ENCODE measurements at places on chromosomes 4 and X.

- DNase-seq: no peak
Measured at GRCh38 chr4:142598132-142598531, 248.0 kb downstream of the INPP4B start.

DNA sequence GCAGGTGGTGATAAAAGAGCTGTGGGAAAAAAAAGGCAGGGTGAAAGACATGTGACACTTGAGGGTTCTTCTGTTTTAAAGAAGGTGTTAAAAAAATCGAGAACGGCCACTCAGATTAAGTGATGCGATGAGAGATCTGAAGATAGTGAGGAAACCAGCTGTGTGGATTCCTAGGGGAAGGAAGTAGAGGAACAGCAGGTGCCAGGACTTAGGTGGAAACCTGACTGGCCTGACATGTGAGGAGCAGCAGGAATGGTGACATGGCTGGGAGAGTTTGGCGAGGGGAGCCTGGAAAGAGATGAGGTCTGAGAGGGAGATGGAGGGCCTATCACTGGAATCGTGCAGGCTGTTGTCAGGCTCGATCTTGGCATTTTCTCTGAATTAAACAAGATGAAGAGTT, 55.5 kb downstream of the BMPR1B start:
- no peak for DNase-seq

GRCh38 chrX:109398061-109398460, 83.8 kb downstream of the GUCY2F start:
- DNase-seq: no peak

DNA sequence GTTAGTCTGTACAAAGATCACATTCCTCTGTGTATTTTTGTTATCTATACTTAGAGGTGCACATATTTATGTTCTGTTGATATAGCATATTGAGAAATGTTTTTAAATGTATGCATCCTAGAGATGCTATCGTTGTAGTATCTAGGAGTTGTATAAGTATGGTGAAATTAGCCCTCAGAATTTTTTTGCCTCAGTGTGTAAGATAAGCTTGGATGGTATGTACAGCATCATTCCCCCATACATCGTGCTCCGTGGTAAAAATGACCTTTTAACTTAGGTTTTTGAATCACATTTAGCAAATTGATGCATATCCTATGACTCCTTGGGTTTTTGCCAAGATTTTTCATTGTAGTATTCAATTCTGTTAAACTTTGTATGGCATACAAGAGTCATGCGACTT, 113.5 kb downstream of the RPA4 start:
- no peak for DNase-seq

- no peak for DNase-seq
Measured at GRCh38 chr4:169617306-169617705, 3.1 kb upstream of the CLCN3 start.

DNA sequence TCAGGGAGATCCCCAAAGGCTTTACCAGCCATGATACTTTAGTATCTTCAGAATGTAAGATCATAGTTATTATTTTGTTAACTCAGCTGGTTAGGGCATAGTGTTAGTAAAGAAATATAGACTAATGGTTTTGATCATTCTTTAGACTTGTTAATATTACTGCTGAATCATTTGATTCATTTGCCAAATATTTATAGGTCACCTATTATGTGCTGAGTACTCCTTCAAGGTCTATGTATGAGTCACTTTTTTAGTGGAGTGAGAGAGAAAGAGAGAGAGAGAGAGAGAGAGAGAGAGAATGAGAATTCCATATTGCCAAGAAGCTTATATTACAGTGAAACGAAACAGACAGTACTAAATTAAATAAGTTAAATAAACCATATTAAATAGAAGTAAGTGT, 110.3 kb downstream of the UBE2NL start:
- no peak for DNase-seq

DNA sequence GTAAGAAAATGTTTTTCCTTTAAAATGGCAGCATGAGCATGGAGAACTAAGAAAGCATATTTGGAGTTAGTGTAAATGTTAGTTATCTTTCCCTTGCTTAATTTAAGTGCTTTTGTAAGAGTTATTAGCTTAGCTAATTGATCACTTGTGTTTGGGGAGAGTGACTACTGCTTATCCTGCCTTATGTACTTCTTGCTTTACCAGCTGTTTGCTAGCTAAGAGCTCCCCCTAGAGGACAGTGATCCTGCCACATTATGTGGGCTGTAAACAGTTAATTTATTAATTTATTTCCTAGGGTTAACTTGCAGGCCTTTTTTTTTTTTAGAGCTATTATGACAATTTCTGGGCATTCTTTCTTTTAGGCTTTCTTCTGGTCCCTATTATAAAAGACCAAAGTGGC, 435.8 kb downstream of the MAGEB5 start:
- DNase-seq: no peak

DNA sequence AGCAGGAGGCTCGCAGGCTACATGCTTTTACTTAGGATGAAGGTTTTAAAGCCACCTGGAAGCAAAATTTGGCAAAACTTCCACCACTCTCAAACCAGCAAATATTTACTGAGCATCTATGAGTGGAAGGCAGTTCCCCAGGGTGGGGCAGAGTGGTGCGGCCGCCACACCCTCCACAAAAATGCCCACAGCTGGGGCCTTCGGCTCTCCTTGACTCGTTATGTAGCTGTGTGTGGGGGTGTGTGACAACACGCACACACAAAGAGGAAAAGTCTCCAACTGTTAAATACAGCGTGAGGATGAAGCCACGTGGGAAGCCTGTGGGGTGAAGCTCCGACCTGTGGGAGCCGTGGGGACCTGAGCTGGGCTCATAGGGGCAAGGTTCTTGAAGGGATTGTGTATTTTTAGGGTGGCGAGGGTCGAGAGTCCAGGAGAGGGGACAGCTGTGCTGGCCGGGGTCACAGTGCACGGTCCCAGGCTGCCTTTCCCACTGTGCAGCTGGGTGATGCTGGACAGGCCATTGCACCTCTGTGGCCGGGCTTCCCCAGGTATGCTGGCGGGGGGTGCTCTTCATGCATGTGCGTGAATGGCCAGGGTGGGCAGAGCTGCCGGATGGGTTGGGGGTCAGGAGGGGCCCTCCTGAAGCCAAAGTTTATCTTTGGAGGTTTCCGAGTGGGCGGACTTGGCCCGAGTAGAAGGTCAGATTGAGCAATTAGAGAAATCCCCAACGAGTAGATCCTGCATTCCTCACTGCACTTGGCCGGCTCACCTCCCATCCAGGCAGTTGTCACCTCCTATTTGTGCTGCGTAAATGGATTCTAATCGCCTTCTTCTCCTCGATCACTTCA, 25.4 kb downstream of the SORCS2 start:
- DNase-seq: no peak

DNA sequence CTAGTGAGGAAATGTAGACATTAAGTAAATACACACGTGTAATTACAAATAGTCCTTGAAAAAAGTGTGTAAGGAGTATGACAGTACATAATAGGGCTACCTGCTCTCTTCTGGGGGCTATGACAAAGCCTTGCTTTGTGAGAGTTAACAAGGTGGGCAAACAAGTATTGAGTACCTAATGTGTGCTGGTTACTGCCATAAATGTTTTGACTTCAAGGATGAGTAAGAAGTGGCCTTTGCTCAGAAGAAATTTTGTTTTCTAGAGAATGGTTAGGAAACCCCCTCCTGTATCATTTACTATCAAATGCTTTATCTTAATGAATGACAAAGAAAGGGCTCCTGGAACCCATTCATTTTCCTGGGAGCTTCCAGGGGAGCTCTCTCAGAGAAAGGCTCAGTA, 167.0 kb upstream of the CASK start:
- no peak for DNase-seq

DNA sequence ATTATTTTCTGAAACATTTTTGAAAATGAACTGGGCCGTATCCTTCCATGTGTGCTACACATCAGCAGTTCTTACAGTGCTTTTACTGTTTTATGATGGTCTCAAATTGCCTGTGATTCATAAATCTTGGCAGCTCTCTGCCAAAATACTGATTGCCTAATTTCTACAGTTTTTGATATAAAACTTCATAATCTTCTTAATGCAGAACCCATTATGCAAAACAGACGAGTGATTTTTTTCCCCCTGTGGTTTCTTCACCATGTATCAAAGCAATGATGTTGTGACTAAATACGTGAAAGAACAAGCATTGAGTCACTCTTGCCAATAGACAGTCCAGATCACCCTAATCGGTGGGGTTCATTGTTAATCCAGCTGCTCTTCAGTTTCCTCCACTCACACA, 156.4 kb upstream of the WDR1 start:
- DNase-seq: no peak

DNA sequence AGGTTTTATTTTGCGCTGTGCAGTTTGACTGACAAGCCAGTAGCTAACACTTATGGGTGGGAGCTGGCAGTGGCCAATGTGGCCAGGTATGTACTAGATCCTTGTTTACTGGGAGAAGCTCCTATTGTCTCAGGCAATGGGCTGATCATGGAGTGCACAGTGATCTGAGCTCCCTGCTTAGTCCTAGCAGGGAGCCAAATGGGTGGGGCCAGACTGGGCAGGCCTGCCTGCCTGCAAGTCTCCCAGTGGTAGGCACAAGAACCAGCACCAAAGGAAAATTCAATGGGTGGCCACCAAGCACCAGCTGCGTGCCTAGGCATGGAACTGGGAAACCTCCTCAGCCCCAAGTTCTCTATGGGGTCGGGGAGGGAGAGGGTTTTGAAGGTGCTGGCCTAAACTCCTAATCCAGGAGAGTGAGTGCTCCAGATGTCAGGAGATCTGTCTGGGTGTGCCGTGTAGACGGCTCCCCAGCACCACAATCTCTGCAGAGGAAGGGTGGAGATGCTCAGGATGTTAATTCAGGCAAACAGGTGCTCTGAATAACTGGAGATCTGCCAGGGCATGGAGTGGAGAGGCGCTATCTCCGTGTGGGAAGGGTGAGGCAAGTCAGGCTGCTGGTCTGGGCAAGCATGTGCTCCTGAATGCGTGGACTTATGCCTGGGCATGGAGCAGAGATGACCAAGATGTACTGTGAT, 48.2 kb downstream of the SPCS3 start:
- no peak for DNase-seq

DNA sequence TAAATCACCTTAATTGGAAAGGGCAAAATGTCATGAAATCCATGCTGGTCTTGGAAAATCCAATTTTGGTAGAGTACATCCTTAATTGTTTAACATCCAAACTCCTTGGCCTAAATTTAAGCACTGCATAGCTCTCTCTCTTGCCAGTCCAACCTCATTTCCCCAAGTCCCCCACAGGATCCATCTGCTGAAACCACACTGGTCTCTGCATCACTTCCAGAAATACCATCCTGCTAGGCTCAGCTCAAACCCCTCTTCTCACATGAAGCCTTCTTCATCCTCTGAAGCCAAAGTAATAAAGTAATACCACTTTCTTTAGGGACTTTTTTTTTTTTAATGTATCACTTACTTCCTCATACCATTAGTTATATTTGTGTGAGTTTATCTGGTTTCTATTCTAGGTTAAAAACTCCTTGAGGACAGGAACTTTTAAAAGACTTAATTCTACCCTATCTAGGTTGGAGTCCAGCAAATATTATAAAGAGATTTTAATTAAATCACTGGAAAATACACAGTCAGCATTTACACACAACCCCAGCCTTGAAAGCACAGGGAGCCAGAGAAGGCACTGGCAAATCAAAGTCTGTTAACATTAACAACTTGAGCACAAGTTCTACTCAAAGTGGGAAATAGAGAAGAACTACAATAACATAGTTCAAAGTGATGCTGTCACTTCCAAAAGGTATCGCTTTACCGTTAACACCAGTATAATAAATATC, 16.7 kb upstream of the KLF3 start:
- no peak for DNase-seq

DNA sequence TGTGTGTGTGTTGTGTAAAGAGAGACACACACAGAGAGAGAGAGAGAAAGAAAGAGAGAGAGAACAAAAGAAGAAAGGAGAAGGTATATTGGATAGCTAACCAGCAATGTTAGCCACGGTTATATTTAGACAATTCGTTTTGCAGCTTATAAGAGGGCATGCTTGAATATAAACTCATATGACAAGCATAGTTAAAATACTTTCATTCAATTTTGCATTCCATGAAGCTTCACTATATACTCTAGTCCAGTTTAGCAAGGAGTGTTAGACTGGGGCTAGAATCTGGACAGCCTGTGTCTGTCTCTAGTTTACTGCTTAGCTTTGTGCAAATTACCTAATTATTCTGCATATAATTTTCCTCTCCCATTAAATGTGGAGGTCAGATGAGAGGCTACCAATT, 525.9 kb upstream of the ZFP42 start:
- no peak for DNase-seq

- DNase-seq: no peak
Measured at GRCh38 chrX:43970528-43970927, 2.7 kb downstream of the NDP start.

- no peak for DNase-seq
Measured at GRCh38 chr4:148023512-148024181, 291.8 kb downstream of the ARHGAP10 start.

DNA sequence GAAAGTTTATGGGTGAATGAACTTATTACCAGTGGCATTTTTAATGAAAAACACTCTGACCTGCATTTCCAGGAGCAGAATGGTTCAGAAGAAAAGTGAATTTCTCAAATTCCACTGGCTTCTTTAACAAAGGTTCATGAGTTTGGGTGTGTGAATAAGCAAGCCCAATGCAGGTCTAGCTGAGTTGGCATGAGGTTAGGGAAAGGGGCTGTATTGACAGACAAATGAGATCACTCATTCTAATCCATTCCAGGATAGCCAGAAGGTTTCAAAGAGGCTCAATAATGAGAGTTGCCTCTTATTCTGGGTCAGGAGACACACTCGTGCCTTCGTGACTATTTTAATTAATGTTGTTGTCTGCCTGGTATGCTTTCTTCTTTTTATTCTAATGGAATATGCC, 43.7 kb upstream of the NPY2R start:
- no peak for DNase-seq

All from NCI-H1694 (cell line).